ENCODE measurements at places on chromosomes 11 and 22.

DNA sequence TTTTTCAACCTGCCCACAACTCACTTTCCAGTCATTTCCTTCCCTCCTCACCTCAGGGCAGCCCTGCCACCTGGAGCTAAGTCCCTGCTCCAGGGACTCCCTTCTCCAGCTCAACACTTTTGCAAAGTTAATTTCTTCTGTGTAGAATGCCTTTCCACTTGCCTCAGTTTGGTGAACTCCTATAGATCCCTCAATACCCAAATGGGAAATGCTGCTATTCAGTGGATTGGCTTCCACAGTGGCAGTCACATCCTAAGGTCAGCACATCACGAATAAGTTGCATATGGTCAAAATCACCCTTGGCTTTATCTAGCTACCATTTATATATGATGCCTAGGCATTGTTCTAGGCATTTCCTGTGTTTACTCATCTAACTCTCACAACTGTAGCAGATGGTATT, 23.6 kb downstream of the GDPD5 start:
- no peak for DNase-seq

DNA sequence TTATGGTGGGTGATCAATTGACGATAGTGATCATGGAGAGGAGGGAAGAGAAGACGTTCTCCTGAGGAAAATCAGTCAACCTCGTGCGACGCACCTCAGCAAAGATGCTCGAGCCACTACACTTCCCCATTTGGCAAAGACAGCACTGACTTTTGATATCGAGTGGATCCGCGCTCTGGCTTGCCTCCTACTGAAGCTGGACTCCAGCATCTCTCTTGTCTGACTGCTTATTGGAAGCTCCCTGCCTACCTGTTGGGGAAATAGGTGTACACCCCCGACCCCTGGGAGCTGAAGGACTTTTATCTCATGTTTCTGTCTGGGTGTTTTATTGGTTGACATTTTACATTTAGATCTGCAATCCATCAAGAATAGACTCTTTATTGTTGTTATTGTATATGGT, 476.8 kb upstream of the B3GAT1 start:
- no peak for DNase-seq

- DNase-seq, result no peak
Observed at GRCh38 chr22:28438183-28438768, 241.4 kb downstream of the TTC28 start.

- peak; percentile 52 for DNase-seq
Observed at GRCh38 chr22:23533771-23534191, 46.3 kb downstream of the IGLL1 start.

GRCh38 chr11:108115500-108116140, 5.7 kb upstream of the ACAT1 start:
- DNase-seq, result peak; percentile 4

GRCh38 chr11:71076525-71077304, 175.7 kb downstream of the SHANK2 start:
- DNase-seq, result no peak

DNA sequence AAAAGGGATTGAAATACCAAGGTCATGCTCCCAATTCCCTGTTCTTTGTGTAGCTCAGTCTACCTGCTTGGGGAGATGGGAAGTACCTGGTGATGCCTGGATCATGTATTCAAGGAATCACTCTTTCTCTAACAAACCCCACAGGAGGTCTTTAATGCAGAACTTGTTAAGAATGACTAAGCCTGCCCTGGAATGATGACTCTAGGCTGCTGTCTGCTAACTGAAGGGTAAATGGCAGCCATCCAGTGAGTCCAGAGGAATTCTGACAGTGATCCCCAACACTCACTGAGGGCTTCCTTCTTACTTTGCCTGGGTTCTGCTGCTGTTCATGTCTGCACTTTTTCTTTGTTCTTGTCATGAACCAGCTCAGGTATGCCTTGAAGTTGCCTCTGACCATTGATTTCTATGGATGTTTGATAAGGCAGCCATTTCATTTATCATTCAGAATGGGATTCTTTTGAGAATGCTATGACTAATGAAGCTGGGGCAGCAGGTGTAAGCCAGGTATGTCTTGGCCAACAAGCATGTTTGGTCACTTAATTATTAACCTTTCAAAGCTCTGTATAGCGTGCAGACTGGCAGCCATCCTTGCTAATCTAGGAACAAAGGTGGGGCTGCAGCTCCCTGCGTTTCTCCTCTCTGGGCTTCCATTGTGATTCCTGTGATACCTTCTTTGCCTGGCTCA, 11.4 kb downstream of the PRSS23 start:
- DNase-seq, result no peak

DNA sequence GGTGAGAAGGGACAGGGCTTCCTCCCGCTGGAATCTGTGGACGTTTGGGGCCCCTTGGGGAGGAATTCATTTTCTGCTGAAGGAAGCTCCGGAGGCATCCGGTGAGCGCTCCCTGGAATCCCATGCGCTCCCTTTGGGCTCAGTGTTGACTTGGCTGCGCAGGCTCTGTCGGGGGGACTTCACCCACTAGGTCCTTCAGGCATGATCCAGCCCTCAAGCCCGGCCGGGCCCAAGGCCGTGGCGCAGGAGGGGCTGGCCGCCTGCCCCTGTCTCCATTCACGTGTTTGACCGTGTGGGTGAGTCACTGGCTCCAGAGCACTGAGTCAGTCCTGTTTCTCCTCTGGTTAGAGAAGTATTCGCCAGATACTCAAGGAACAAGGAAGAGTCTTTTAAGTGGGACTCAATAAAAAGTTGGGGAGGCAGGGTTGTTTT, 1.4 kb downstream of the CTTN start:
- DNase-seq, result peak; percentile 56

- no peak for DNase-seq
Observed at GRCh38 chr11:17401841-17402240, 13.4 kb upstream of the KCNJ11 start.

DNA sequence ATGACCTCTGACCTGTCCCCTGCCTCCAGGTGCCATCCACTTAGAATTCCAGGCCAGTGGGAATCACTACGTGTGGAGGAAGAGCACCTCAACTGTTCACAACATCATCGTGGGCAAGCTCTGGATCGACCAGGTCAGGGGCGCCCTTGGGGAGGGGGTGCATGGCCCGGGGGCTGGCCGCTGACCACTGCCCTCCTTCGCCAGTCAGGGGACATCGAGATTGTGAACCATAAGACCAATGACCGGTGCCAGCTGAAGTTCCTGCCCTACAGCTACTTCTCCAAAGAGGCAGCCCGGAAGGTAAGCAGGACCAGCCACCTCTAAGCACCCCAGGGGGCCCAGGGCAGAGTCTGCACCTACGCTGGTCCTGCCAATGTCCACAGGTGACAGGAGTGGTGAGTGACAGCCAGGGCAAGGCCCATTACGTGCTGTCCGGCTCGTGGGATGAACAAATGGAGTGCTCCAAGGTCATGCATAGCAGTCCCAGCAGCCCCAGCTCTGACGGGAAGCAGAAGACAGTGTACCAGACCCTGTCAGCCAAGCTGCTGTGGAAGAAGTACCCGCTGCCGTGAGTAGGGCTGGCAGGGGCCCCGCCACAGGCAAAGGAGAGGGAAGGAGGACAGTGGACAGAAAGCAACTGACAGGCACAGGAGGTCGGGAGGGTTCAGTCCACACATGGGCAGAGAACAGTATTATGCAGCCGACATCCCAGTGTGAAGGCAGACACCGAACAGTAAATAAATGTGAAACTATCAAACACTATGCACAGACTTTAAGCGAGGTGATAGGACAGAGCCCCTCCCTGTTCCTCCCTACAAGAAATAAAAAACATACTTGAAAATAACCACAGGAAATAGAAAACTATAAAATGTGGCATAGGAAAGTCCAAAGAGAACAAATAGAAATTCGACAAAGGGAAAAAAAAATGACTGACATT, 74.9 kb downstream of the MORC2 start:
- DNase-seq, result no peak

DNA sequence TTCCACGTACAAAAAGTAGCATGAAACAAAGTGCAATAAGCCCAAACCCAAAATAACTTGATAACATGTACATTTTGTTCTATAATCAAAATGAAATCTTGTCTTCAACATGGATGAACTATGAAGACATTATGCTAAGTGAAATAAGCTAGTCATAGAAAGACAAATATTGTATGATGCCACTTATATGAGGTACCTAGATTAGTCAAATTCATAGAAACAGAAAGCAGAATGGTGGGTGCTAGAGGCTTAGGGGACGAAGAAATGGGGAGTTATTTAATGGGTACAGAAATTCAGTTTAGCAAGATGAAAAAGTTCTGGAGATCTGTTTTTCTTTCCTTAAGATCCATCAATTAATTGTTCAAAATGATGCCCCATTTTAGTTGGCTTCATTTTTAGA, 7.5 kb downstream of the PGM2L1 start:
- no peak for DNase-seq

DNA sequence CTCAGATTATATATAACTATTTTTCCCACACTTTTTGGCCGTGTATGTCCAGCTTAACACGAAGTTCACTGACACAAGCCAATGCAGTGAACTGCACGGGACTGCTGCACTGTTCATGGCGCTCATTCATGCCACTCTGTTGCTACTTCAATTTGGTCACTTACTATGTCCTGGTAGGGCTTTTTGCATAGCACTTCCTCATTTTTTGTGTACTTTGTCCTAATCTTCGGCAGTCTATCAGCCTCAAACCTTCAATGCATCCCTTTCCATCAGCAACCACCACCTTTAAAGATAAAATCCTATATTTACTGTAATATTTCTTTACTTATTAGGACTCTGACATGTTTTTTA, 18.7 kb upstream of the ARHGAP32 start:
- DNase-seq, result peak; percentile 14

DNA sequence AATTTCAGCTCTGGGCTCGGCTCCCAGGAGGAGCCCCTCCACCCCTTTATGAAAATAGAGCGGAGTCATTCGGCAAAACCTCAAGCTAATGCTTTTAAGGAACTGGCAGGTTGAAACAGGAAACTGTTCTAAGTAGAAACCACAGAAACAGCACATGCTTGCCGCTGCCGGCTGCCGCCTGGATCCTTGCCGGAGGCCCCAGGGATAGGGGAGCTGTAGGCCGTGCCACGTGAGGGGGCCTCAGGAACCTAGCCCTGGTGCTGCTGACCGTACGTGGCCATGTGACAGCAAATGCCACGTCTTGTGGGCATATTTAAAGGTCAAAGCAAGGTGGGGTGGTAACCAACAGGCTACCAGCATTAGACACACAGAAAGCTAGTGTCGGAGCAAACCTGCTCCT, 77.9 kb upstream of the TIMP3 start:
- DNase-seq, result peak; percentile 95

GRCh38 chr11:2570841-2571597, 126.2 kb downstream of the KCNQ1 start:
- DNase-seq, result no peak

- no peak for DNase-seq
Observed at GRCh38 chr22:24427500-24428164, at the start of gene ADORA2A. Gene ADORA2A (plus strand): TSS chr22:24427599. CDS start chr22:24433405, 5,806 bp downstream.

DNA sequence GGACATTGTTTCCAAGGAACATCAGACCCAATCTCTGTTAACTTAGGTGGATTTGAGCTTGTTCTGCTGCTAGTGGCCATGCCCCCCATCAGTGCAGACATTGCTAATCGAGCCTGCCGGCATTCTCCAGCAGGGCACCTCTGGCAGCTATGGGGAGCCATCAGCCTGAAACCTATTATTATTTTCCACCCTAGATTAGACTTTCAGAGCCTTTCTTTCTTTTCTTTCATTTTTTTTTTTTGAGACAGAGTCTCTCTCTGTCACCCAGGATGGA, 4.9 kb downstream of the CACNA1I start:
- DNase-seq, result no peak

- no peak for DNase-seq
Observed at GRCh38 chr11:8480858-8481257, 113.2 kb downstream of the STK33 start.

DNA sequence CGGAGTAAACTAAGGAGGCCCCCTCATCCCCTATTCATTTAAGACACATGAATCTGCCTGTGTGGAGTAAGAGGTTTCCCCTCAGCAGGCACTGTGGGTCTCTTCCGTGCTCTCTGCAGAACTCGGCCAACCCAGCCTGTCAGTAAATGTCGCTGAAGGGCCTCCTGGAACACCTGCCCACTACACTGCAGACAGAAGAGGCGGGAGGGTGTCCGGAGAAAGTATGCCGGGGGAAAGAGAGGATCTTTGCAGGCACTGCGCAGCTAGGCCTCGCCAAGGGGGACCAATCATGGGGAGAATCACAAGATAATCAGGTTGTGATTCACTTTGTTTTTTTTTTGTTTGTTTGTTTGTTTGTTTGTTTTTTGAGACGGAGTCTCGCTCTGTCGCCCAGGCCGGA, 110.8 kb downstream of the MORC2 start:
- no peak for DNase-seq

DNA sequence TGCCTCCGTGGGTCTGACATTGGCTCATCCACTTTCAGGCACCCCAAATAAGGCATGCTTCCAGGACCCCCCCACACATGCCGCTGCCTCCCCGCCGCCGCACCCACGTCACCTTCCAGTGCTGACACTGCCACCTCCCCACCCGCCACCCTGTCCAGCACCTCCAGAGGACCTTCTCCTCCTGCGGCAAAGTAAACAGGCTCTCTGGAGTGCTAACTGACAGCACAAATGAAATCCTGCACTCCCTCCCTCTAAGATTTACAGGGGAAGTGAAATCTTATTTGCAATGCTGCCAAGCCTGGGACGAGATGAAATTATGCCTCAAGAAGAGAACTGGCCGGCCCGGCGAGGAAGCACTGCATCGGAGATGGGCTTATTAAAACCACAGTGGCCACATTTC, 35.3 kb downstream of the MACROD1 start:
- DNase-seq, result no peak

GRCh38 chr11:4539603-4540219, 5.3 kb upstream of the OR52M1 start:
- peak; percentile 66 for DNase-seq

DNA sequence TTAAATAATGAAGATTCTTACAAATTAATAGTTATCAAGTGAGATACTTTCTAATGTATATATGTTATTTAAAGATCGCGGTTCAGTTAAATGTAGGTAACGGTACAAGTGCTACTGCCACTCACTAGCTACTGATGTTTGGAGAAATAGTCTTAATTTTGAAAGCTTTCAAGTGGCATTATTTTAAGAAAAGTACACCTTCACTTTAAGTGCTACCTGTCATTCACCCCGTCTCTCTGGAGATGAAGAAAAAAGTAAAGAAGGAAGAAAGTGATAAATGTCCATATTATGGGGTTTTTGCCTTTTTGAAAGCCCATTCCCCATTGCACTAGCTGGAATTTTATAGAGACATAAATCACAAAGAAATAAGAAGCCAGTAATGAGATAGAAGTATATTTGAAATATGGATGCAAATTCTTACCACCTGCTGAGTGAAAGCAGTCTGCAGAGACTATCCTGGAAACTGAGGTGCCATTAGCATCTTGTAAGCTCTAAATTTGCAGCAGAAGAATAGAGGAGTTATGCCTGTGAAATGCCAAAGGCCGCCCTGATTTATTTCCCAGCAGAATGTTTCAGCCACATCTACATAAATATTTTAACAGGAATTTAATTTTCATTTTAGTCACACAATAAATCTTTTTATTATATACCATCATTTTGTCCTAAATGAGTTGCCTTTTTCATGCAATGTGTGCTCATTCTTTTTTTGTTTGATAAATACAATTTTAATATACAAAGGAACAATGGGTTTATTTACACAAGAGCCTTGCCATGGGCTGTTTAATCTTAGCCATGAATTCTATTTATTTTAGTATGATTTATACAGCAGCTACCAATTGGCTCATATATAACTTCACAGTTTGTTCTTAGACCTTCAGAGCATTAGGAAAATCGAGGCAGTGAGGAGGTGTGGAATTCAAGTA, 489.9 kb upstream of the RAG2 start:
- DNase-seq, result no peak
